ENCODE measurements at places on chromosomes 1 and 21. TPM values are rescaled to one million over a fixed set of nuclear protein-coding genes. Genes with fewer than 3 reads are reported as not detected.

- no peak overlapping the region for H3K27ac ChIP-seq
- no peak for DNase-seq
Observed at GRCh38 chr1:227730630-227731151, 4.4 kb downstream of the JMJD4 start.

DNA sequence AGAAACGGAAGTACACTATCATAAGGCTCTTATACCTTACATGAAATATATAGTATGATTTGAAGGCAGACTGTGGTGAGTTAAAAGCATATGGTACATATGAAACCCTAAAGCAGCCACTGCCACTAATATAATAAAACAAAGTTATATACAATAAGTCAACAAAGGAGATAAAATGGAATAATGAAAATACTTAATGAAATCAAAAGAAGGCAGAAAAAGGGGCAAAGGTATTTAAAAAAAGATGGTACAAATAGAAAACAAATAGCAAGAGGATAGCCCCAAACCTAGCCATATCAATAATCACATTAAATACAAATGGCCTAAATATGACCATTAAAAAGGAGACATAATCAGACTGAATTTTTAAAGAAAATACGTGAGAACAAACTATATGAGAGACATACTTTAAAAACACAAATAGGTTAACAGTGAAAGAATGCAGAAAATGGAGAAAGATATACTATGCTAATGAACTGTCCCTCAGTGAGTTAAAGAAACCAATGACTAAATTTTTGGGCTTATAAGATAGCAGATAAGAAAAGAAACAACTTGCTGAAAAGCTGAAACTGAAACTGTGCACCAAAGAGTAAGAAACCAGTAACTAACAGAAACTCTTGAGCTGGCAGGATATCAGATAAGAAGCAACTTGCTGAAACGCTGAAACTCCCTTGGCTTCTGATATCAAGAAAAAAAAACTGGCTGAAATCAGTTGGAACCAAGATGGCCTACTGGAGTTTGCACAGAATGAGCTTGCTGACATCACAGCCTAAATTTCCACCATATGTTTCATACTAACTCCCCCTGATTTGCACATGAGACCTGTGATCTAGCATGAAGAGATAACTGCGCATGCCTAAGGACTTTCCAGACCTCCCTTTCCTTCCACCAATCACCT lies 44.3 kb upstream of the IL10 start:
- H3K27me3 ChIP-seq = no peaks in the 10 kb centered on the region
- H3K36me3 ChIP-seq = peaks cover 22% of the 10 kb centered on the region
- DNase-seq = no peak
- peak overlapping the region; percentile 92 for H3K27ac ChIP-seq
- H3K4me1 ChIP-seq = peaks cover 27% of the 10 kb centered on the region

- H3K27ac ChIP-seq = no peak overlapping the region
- DNase-seq = no peak
- peaks cover 2% of the 10 kb centered on the region for H3K36me3 ChIP-seq
- no peak overlapping the region for H3K4me3 ChIP-seq
- peaks cover 15% of the 10 kb centered on the region for H3K27me3 ChIP-seq
Observed at GRCh38 chr1:19640363-19641316, 3.5 kb upstream of the NBL1 start.

DNA sequence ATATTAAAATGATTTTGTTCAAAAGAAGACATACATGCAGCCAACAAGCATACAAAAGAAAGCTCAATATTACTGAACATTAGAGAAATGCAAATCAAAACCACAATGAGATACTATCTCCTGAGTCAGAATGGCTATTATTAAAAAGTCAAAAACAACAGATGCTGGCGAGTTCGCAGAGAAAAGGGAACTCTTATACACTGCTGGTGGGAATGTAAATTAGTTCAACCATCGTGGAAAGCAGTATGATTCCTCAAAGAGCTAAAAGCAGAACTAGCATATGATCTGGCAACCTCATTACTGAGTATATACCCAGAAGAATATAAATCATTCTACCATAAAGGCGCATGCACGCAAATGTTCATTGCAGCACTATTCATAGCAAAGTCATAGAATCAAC lies 126.0 kb upstream of the HMCN1 start:
- no peak for DNase-seq
- no peaks in the 10 kb centered on the region for H3K27me3 ChIP-seq
- H3K27ac ChIP-seq = no peak overlapping the region
- peaks cover 4% of the 10 kb centered on the region for H3K36me3 ChIP-seq
- H3K4me1 ChIP-seq = peaks cover 3% of the 10 kb centered on the region
- H3K4me3 ChIP-seq = no peak overlapping the region

DNA sequence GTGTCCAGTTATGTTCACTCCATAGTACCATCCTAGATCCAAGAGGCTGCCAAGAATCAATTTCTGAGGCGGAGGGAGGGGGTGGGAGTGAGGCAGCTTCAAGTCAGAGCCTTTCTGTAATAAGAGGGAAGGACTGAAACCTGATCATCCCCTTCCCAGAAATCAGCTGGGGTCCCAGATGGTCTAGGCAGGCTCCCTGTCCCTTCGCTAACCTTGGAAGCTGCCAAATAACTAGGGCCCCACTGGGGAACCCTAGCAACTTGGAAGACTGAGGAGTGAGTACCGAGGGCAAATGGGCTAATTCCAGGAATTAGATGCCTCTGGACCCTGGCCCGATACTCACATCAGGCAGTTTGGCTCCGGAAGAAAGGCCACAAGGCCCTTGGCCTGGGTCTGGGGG lies 113.3 kb downstream of the NAV1 start:
- no peak for DNase-seq
- no peaks in the 10 kb centered on the region for H3K36me3 ChIP-seq

DNA sequence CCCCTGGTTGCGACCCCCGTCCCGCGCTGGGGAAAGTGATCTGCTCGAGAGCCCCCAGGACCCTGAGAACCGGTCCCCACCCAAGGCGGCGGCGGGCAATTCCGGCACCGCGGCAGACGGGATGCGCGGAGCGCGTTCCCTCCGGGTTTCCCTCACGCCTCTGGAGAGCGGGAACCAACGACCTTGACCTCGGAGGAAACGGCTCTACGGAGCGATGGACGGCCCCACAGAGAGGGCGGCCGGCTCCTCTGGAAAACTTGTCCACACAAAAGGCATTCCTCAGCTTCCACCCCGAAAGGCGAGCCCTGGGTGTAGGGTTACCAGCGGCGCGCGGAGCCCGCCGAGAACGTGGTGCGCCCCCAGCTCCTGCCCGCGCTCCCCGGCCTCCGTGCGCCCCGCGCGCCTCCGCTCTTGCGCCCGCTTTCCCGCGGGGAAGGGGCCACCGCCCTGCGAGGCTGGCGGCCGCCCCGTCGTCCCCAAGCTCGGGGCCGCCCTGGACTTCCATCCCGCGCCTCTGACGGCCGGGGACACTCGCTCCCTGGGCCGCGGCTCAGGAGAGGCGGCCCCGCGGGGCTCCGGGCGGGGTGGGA lies 391 bp upstream of the KIAA1614 start:
- no peaks in the 10 kb centered on the region for H3K36me3 ChIP-seq
- H3K27me3 ChIP-seq = peaks cover 40% of the 10 kb centered on the region
- peak overlapping the region; percentile 61 for H3K4me3 ChIP-seq
- H3K4me1 ChIP-seq = peaks cover 12% of the 10 kb centered on the region
- H3K27ac ChIP-seq = no peak overlapping the region

GRCh38 chr1:38932571-38932970 lies 9.1 kb downstream of the RHBDL2 start:
- H3K27me3 ChIP-seq = peaks cover 15% of the 10 kb centered on the region
- no peak overlapping the region for H3K4me3 ChIP-seq
- no peaks in the 10 kb centered on the region for H3K36me3 ChIP-seq
- H3K27ac ChIP-seq = no peak overlapping the region
- no peaks in the 10 kb centered on the region for H3K4me1 ChIP-seq

GRCh38 chr21:23977971-23978370 lies 1629.3 kb downstream of the MRPL39 start:
- H3K4me1 ChIP-seq = peaks cover 16% of the 10 kb centered on the region
- H3K27me3 ChIP-seq = peaks cover 6% of the 10 kb centered on the region
- no peak overlapping the region for H3K4me3 ChIP-seq
- no peak for DNase-seq

DNA sequence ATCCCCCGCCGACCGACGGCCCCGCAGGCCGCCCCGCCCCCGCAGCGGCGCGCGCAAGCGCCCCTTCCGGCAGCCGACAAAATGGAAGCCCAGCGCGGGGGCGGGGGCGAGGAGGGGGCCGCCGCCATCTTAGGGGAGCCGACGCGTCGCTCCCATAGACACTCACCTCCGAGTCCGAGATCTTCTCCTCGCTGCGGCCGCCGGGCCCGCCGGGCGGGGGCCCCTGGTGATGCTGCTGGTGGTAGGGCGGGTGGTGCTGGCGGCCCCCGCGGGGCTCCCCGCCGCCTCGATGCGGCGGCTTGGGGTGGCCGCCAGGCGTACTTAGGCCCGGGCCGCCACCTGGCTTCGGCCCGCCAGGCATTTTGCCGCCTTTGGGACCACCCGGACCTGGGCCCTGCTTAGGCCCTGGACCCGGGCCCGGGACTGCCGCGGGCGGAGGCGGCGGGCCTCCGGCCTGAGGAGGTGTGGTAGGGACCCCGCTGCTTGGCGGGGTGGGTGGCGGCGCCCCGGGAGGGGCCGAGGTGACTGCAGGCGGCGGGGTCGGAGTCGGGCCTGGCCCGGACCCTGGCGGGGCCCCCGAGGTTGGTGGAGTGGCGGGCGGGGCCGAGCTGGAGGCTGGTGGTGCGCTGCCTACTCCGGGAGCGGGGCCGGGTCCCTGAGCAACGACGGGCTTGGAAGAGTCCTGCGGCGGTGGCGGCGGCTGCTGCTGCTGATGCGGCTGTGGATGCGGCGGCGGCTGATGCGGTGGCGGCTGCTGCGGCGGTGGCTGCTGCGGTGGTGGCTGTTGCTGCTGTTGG lies 691 bp downstream of the SFPQ start:
- DNase-seq = peak; percentile 96
- peak overlapping the region; percentile 98 for H3K27ac ChIP-seq
- H3K4me1 ChIP-seq = peaks cover 42% of the 10 kb centered on the region
- peaks cover 44% of the 10 kb centered on the region for H3K36me3 ChIP-seq
- peak overlapping the region; percentile 99 for H3K4me3 ChIP-seq

- no peak overlapping the region for H3K4me3 ChIP-seq
- H3K36me3 ChIP-seq = no peaks in the 10 kb centered on the region
- H3K4me1 ChIP-seq = peaks cover 28% of the 10 kb centered on the region
- no peaks in the 10 kb centered on the region for H3K27me3 ChIP-seq
- DNase-seq = no peak
- peak overlapping the region; percentile 62 for H3K27ac ChIP-seq
Observed at GRCh38 chr1:23581219-23581618, 21.9 kb upstream of the ID3 start.

- H3K36me3 ChIP-seq = peaks cover 4% of the 10 kb centered on the region
- no peak for DNase-seq
- H3K27me3 ChIP-seq = no peaks in the 10 kb centered on the region
- H3K27ac ChIP-seq = no peak overlapping the region
- peaks cover 2% of the 10 kb centered on the region for H3K4me1 ChIP-seq
Observed at GRCh38 chr1:108573183-108573582, 13.3 kb downstream of the EEIG2 start.

DNA sequence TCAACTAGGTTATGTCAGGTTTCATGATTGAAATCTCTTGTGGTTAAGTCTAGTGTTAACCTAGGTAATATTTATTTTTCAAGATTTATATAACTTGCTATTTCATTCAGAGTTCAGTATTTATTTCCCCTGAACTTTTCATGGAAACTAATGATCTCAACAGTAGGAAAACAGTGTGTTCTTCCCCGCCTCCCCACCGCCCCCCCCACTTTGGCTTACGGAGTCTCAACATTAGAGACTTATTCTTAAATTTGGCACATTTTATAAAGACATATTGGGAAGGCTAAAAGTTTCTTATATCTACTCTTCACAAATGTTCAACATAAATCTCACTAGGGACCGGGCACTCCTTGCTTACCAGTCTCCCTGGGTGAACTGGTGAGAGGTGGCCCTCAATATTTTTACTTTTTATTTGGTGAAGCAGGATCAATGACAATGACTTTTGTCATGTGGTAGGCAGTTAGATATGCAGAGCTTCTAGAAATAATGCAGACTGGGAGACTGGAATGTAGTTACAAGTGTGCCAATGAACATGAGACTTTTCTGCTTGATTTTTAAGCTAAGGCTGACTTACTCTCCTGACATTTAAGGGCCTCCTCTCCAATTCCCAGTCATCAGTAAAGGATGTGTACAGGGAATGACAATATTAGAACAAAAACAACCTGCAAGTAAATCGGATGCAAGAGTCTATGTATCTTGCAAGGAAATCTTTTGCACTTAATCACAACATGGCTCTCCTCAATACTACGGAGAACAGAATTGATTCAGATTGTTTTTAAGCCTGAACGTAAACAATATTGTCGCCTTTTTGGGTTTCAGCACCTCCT lies 1.7 kb upstream of the MAN1A2 start:
- peak overlapping the region; percentile 90 for H3K4me3 ChIP-seq
- no peak for DNase-seq
- H3K36me3 ChIP-seq = no peaks in the 10 kb centered on the region
- peaks cover 36% of the 10 kb centered on the region for H3K4me1 ChIP-seq

DNA sequence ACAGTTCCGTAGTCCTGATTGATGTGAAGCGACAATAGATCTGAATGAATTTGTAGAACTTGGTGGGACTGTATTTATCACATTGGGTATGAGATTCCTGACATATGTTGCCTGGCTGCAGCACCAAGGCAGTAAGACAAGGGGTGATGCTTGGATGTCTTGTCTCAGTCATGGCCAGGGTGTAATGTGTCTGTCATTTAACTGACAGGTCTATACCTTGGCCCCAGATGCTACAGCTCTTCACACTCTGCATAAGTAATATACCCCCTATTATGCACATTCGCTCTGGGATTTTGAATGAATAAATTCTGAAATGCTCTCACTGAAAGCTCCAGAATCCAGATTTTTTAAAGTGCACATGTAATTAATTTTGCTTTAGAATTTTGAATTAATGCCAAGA lies 47.3 kb downstream of the NTNG1 start:
- H3K4me3 ChIP-seq = no peak overlapping the region
- peaks cover 4% of the 10 kb centered on the region for H3K4me1 ChIP-seq
- H3K27me3 ChIP-seq = peaks cover 3% of the 10 kb centered on the region
- H3K27ac ChIP-seq = no peak overlapping the region
- DNase-seq = no peak

GRCh38 chr1:24899581-24900485 lies 30.2 kb downstream of the RUNX3 start:
- no peak for DNase-seq
- no peak overlapping the region for H3K4me3 ChIP-seq
- peaks cover 18% of the 10 kb centered on the region for H3K4me1 ChIP-seq
- H3K27ac ChIP-seq = peak overlapping the region; percentile 79

The OR2T3 gene
- not detected for total RNA-seq

The MTR gene
- 61.0 TPM for total RNA-seq

The KRTAP20-1 gene
- total RNA-seq = not detected

The AMY1C gene
- total RNA-seq = not detected

The MAP7D1 gene
- 234 TPM for total RNA-seq

All from activated naive CD8-positive, alpha-beta T cell treated with anti-CD3 and anti-CD28 coated beads, Interleukin-2, amount 10 ng/mL, durations not matched to agents 7 days and 5 days (primary cell).